Central memory CD8-positive, alpha-beta T cell (primary cell): ENCODE measurements at places on chromosomes 13 and 19.

GRCh38 chr19:35048911-35049411, 7.4 kb downstream of the HPN start:
- no peak for DNase-seq

DNA sequence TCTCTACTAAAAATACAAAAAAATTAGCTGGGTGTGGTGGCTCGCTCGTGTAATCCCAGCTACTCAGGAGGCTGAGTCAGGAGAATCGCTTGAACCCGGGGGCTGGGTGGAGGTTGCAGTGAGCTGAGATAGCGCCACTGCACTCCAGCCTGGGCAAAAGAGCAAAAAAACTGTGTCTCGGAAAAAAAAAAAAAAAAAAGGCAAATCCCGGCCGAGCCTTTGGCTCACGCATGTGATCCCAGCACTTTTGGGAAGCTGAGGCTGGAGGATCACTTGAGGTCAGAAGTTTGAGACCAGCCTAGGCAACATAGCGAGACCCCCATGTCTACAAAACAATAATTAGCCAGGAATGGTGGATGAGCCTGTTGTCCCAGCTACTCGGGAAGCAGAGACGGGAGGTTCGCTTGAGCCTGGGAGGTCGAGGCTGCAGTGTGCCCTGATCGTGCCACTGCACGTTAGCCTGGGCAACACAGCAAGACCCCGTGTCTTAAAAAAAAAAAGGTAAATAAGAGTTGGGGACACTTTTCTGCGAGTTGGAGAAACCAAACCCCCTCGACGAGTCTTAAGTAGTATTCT, 574 bp upstream of the GPX4 start:
- DNase-seq, result no peak

DNA sequence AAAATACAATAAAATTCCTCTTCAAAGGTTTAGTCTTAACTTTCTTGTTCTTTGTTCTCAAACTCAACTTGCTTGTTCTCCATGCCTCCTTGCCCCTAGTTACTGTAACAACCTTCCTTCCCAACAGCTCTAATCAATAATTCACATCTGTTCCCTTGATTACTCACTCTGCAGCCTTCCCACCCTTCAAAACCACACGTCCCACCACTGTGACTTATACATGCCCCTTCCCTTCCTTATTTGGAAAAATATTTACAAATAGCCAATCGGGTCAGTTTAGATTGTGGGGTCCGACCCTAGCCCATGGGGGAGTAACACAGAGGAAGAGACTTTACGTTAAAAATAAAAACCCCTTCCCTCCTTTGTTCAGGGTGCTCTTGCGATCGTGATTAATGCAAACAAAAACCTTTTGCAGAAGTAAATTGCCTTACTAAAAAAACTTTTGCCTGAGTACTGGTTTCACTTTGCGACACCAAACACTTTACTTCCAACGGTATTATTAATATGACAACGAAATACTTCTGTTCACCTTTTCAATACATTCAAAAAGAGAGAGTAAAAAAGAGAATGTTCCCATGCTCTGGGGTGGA, 512 bp upstream of the ZNF93 start:
- DNase-seq, result no peak

DNA sequence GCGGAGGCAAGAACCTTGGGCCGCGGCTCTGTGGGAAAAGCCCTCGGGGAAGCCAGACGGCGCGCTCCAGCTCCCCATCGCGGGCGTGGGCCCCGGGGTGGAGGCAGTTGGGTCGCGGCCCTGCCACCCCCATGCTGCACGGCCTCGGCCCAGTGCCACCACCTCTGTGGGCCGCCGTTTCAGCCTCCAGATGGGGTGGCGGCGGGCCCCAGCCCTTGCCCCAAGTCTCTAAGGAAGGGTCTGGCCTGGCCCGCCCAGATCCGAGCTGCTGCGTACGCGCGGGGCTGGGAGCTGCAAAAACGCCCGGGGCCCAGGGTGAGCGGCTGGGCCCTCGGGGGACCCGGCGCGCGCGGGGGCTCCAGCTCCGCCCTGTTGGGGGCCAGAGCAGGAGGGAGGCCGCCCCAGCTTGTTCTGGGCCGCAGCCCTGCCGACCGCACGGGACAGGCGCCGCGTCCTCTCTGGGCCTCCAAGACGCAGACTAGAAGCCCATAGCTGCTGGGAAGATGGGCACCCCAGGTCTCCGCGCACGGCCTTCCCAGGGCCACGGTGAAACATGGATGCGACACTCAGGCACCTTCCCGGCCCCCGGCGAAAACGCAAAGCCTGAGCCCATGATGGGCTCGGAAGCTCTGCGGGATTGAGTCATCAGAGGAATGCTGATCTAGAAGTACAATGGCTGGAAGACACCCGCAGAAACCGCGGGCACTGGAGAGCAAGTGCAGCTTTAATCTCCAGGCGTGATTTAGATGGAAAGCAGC, 110.1 kb downstream of the KCTD15 start:
- no peak for DNase-seq

DNA sequence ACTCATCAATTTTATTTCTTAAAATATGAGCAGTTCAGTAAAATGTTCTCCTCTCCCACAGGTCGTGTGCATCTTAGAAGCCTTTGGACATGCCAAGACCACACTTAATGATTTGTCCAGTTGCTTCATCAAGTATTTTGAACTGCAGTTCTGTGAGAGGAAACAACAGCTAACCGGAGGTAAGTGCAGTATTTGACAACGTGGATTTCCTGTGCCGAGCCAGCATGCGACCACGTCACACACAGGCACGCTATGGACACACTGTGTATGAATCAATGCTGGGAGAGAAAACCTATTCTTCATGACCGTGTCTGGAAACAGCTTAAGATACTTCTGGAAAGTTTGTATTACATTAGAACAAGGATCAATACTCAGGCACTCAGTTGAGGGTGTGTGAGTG, 268.5 kb downstream of the MYO16 start:
- no peak for DNase-seq

DNA sequence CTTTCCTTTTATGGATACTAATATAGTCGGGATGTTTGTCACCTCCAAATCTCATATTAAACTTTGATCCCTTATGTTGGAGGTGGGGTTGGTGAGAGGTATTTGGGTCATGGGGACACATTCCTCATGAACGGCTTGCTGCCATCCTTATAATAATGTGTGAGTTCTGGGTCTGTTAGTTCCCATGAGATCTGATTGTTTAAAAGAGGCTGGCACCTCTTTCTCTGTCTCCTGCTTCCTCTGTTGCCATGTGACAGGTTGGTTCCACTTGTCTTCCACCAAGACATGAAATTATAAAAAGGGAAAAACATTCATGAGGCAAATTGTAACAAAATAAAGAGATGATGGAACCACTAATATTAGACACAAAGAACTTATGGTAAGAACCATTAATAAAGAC, 107.8 kb upstream of the ATXN8OS start:
- no peak for DNase-seq

GRCh38 chr19:2804156-2805004, 15.3 kb upstream of the ZNF554 start:
- no peak for DNase-seq

DNA sequence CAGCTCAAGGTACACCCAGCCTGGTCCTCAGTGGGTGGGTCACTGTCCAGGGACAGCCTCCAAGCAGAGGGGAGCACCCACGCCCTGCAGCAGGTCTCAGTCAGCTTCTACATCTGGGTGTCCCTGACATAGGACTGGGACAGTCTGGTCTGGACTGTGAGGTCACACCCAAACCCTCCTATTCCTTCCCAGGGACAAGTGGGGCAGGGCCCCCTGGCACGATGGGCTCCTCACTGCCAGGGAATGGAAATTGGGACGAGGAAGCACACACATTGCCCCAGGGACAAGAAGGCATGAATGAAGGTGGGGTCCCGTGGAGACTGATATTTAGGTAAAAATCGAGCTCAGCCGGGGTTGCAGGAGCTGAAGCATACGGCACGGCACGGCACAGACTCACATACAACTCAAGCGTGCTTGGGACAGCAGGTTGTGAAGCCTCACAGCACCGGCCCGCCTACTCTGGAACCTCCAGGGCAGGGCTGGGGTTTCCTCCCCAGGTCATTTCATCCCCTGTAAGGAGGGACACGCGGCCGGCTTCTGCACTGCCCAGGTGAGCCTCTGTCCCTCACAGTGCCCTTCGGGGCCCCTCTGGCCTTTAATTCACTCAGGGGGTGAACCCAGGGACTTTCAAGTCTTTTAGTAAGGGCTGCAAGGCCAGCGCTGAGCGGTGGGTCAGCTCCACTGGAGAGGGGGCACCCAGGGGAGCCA, 3.5 kb downstream of the PNMA8B start:
- no peak for DNase-seq

GRCh38 chr13:76570510-76570971, 315.7 kb downstream of the KCTD12 start:
- no peak for DNase-seq

- DNase-seq, result no peak
Measured at GRCh38 chr13:28237944-28238343, 99.6 kb downstream of the PAN3 start.

DNA sequence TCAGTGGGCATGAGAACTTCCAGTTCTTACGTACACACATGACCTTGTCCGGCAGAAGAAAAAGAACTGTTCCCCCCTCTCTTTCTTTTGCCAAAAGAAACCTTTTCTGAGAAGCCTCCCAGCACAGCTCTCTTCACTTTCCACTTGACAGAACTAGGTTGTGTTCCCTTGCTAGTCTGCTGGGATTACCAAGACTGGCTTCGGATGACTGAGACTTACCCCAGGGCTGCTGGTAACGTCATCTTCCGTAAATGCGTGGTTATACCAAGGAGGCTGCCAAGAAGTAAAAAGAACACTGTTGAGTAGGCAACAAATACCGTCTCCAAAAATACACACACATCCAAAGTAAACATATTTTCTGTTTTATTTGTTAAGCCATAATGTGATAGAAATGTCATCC, 908.2 kb downstream of the EFNB2 start:
- DNase-seq, result no peak

GRCh38 chr19:919199-920050, 2.3 kb downstream of the KISS1R start:
- DNase-seq, result no peak

- no peak for DNase-seq
Measured at GRCh38 chr19:12984143-12984627, 11.1 kb upstream of the NFIX start.

- DNase-seq, result no peak
Measured at GRCh38 chr13:75400775-75401174, 81.2 kb downstream of the TBC1D4 start.

GRCh38 chr19:40908976-40909375, 26.9 kb upstream of the CYP2A7 start:
- DNase-seq, result no peak

DNA sequence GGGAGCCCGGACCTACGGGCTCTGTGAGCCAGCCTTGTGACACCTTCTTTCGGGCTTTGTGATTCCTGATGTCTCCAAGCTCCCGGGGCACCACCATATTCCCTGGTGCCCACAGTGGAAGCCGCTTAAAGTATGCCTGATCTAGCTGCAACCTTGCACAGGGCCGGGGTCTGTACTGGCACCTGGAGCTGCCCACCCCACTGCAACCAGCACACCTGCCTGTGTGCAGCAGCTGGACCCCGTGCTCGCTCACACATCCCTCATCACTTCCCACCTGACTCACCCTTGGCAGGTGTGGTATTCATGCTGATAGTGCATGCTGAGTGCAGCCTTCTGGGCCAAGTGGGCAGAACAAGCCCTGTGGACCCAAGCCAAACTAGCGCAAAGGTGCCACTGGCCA, 1981.1 kb upstream of the PCDH20 start:
- DNase-seq, result no peak

DNA sequence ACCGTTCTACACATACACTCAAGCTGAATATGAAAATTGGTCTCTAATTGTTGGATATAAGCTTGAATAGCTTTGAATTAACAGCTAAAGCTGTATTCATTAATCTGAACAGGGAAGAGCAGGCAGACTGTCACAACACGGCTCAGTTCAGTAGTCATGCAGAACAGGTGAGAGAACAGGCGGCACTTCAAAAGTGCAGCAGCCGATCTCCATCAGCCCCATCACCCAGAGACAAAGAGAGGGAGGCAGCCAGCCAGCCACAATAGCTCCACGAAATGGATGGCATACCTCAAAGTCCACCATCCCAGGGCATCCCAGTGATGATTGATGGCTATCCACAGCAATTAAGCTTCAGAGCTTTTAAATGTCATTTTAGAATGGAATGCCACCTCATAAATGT, 419.2 kb downstream of the OLFM4 start:
- no peak for DNase-seq

DNA sequence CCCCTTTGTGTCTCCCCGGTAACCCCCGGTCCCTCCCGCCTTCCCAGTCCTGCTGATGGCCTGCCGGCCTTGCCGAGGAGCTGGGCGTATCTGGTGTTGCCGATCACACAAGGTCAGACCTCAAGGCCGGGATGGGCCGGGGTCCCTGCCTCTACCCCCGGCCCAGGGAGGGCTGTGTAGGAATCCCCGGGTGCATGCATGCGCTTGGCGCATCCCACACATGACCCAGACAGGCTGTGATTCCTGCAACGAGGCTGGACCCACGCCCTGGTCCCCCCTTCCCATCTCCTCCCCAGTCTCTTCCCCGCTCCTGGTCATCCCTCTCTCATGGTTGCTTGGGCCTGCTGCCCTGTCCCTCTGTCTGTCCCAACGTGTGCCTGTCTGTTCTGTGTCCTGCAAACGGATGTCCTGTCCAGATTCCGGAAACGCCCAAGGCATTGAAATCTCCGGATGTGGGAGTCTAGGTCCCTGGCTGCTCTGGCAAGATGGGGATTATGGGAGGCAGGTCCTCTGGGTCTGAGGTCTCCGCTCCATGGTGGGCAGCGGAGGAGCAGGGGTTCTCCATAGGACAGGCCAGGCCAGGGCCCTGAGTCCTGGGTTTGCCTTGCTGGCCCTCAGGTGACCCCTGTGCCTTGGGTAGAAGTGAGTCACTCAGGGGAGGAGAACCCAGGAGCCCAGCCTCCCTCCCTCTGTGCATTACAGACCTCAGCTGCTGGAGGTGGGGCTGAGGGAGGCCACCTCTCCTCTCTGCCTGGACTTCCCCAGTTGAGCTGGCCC, 1.6 kb downstream of the PKN1 start:
- DNase-seq, result no peak

DNA sequence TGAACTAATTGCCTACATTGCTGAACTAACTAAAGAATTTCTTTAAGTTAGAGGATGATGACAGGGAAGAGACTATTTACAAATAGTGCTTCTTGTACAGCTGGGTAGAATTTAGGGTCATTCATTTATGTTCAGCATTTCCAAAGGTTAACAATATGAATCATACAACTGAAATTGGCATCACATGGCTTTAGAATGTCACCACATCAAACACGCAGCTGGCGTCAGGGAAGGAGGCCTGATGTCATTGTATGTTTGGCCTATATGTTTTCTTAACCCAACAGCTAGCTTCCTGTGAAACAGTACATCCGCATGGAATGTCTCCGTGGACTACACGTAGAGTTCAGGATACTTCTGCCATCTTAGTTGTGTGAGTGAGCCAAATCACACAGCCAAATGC, 99.0 kb upstream of the TNFSF11 start:
- DNase-seq, result no peak

GRCh38 chr13:29621051-29621800, 25.7 kb upstream of the SLC7A1 start:
- no peak for DNase-seq
